ENCODE measurements at places on chromosomes 3 and 15.

GRCh38 chr15:68204776-68205557, at the start of gene CALML4:
CALML4 (minus strand) TSS chr15:68205332; CDS start chr15:68205247, 85 bp downstream.
- DNase-seq: no peak

DNA sequence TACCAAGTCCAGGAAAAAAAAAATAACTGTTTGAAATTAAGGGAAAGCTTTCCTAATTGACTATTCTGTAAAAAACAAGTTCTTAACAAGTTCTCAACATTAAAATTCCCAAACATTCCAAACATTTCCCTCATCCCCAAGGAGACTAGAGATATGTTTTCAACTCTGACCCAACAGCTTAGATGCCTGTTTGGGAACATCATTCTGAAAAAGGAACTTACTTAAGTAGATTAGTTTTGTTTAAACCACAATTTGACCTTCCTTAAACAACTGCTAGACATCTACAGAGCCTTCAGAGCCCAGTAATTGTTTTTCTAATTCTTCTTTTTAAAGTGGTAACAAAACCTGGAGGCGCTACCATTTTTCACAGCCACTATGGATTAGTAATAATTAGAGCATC, 12.8 kb downstream of the UBR1 start:
- no peak for DNase-seq

DNA sequence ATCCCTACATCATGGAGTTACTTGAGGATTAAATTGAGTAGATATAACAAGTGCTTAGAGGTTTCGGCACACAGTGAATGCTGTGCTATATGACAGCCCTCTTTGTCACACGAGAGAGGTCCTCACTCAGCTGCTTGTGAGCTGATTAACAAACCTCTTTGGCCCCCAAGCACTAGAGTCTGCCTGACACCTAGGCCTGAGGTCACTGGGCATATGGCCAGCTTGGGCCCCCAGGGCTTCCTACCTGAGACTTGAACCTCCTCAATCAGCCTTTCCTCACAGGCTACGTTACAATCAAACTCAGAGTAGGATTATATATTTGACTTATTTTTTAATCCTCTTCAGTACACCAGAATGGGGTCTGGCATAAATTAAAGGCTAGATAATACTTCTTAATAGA, 88.8 kb downstream of the WDR72 start:
- no peak for DNase-seq

DNA sequence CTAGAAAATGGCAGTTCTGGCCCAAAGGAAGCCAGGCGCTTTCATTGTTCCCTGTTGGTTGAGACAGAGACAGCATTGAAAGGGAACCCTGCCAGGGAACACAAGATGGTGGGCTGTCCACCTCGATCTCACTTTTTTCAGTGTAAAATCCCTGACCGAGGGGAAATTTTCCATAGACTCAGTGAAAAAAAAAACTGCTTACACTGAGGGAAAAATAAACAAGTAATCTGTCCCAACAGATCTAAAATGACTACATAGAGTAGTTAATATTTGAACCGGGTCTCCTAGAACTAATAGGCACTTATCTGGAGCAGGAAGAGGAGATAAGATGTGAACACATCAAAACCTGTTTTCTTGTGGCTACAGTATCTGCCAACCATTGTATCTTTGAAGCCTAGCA, 763.4 kb upstream of the GOLIM4 start:
- no peak for DNase-seq

- DNase-seq: peak; percentile 46
These were observed 2.0 kb downstream of the B2M start for GRCh38 chr15:44713006-44713966.

Measured in epithelial cell of esophagus (primary cell).